Left renal pelvis (tissue), 4 donors: ENCODE measurements at places on chromosomes 3 and 15. TPM values are rescaled to one million over a fixed set of nuclear protein-coding genes. Genes with fewer than 3 reads are reported as not detected.

DNA sequence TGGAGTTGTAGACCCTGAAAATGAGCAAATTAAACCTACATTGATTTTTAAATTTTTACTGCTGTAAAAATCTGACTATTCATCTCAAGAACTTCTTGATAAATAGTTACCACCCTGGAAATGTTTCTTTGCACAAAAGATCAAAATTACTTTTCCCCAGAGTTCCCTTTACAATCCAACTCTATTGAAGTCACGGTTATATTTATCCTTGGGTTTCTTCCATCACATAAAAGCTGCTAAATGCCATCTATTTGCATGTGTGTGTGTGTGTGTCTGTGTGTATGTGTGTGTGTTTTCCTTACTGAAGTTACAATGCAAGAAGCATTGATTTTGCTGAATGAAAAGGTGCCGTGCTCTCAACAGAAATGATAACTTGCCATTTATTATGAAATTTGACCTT is 1273.0 kb downstream of the ROBO2 start:
- DNase-seq: no peak

DNA sequence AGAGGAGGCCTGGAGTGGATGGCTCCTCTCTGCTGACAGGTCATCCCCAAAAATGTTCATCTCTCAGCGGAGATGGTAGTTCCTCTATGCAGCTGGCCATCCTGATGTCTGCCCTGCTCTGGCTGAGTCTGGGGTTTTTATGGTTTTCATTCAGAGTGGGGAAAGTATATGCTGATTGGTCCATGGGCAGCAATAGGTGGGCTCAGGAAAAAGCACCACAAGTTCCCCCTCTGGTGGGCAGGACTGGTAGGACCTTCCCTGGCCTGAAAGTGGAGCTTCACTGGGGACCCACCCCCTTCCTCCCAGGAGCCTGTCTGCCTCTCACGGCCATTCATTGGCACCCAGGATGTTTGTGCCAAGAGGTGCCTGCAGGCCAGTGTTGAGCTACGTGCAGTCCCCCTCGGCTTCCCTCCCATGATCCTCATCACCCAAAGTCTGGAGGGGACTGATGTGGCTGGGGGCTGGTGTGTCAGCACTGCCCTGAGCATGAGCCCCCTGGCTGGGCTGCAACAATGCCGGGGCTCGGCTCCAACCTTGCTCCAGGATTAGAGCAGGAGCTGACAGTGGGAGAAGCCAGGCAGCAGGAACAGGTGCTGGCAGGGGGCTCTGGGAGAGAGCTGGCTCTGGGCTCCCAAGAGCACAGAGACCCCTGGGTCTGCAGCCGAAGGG is 13.1 kb upstream of the BLOC1S6 start:
- DNase-seq: no peak

GRCh38 chr15:80609512-80609946 is 85.6 kb upstream of the ABHD17C start:
- DNase-seq: no peak

DNA sequence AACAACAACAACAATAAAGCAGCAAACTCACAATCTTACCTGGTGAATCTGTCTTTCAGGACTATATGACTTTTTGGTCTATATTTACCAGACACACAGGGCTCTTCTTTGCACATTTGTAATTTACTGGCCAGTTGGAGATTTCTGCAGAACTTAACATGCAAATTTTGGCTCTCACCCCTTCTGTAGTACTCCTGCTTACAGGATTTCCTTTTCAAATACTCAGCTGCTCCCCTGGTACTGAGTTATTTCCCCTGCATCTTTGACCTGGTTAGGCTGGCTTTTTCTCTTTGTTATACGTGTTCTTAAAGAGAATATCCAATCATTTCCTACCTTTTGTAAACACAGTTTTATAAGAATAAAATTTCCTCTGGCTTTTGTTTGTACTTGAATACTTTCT is 228.0 kb downstream of the MBNL1 start:
- no peak for DNase-seq

DNA sequence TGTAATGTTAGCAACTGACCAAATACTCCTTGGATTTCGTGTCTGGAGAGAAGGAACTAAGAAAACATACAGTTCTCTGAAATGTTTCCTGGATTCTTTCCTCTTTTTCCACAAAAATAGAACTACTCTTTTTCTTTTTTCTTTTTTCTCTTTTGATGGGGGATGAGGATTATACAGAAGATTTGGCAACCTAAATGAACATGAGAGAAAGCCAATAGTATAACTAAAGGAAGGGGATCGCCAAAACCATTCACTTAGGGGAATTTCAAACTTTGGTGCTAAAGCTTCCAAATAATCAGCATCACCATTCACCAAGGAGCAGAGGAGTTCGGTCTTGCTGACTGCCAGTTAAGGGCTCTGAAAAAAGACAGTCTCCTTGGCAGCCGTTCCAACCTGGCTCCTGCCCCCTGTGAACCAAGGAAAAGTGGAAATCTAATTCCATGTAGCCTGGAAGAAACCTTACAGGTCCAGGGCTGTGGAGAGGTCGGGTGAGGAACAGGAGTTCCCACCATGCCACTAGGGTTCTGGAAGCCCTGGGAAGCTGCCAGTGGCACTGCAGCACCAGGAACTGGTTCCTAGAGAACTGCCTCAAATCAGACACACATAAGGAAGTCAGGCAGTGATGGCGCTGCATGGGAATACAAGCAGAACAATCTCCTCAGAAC is 176.9 kb downstream of the TNIK start:
- DNase-seq: no peak

DNA sequence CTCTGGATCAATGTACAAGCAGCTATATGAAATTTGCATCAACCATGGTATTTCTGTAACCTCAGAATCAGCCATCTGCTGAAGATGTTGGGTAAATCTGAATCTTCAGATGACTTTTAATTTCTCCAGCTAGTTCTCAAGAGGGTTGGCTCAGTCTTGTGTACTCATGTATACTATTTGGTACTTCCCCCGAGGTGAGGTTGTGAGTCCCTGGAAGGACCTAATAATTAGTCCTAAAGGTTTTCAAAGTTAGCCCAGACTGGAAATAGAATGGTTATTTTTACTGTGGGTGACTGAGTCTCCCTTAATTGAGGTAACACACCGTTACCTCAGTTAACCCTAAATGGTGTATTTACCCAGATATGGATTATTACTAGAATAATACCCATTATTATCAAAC is 104.3 kb upstream of the THSD4 start:
- DNase-seq: no peak

GRCh38 chr15:92394309-92395097 is 822 bp downstream of the ST8SIA2 start:
- no peak for DNase-seq

GRCh38 chr3:21013566-21013965 is 737.4 kb downstream of the ZNF385D start:
- DNase-seq: no peak

- peak; percentile 10 for DNase-seq
Measured at GRCh38 chr3:55066551-55067047, 138.7 kb upstream of the LRTM1 start.

DNA sequence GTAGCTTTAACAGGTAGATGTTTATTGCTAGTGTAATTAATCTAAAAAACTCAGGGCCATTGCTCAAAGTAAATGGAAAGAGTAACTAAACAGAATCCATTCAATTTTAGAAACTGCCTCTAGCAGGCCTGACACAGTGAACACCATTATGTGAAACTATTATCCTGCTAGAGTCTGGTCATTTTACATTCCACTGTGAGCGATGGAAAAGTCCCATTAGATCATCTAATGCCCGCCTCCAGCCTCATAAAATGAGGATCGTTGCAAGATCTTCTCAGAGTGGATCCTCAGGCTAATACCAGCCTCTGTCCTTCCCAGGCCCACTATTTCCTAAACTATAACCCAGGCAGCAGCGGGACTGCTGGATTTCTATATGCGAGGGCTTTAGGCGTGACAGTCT is 107.7 kb downstream of the WDR76 start:
- DNase-seq: no peak

DNA sequence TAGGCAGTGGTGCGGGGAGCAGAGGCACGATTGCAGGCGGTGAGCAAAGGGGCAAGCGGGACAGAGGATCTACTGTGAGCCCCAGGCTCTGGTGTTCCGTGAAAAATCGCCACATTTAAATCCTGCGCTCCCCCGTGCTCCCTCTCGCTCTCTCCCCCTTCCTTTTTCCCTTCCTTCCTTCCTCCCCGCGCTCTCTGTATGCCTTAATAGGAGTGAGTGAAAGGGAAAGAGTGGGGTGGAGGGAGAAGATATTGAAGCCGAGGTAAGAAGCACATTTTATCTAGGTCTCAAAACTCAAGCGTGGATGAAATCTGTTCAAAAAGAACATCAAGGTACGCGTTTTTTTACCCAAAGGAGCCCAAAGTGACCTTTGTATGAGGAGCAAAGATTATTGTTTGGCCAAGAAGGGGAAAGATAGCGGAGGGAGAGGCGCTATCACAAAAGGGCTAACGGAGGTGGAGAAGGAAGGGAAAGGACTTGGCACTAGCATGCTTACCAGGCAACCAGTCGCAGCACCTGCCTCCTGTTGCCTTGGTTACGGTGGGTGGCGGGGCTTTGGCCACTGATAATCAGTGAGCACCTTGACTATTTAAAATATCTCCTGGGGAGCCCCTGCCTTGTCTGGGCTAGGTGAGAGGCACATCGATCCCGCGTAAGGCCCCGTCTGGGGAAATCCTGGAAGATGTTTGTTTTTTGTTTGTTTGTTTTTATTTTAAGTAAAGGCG is 14.9 kb upstream of the AEN start:
- DNase-seq: no peak

GRCh38 chr15:58344213-58345070 is 87.3 kb upstream of the LIPC start:
- DNase-seq: no peak

DNA sequence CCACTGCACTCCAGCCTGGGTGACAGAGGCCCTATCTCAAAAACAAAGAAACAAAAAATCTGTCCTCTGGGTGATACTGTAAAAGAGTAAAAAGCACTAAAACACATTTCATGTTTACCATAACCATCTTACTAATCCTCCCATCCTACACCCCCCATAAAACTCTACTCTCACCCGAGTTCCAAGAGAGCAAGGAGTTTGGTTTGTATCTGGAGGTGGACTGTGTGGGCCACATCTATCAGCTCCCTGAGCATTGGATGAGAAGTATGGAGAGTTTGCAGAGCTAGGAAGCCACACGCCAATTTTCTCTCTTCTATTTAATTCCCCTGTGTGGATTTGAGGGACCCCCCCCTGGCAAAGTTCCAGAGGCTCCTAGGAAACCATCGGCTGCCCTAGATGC is 80.0 kb downstream of the ATP10A start:
- no peak for DNase-seq

ATP6V1A gene
- polyA plus RNA-seq: 36.2 TPM

DNA sequence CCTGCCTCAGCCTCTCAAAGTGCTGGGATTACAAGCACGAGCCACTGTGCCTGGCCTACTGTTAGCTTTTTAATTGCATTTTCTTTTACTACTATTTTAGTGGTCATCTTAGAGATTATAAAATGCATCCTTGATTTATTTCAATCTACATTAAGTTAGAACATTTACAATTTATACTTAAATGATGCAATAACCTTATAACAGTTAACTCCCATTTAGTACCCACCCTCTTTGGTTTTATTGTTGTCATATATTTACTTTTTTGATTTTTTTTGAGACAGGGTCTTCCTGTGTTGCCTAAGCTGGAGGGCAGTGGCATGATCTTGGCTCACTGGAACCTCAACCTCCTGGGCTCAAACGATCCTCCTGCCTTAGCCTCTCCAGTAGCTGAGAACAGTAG is 77.3 kb downstream of the PPCDC start:
- no peak for DNase-seq

- no peak for DNase-seq
Measured at GRCh38 chr3:12268049-12268735, 20.7 kb upstream of the PPARG start.

FXR1 gene
- 235 TPM for polyA plus RNA-seq

DNA sequence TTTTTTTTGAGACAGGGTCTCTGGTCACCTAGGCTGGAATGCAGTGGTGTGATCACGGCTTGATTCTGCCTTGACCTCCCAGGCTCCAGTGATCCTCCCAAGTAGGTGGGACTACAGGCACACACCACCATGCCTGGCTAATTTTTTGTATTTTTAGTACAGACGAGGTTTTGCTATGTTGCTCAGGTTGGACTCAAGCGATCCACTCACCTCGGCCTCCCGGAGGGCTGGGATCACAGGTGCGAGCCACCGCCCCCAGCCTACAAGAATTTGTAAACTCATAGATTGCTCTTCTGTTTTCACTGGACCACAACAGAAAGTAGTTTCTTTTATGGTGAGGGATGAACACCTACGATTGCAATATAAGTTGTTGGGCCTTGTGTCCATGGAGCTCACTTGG is 7.4 kb downstream of the IGF1R start:
- DNase-seq: no peak

DNA sequence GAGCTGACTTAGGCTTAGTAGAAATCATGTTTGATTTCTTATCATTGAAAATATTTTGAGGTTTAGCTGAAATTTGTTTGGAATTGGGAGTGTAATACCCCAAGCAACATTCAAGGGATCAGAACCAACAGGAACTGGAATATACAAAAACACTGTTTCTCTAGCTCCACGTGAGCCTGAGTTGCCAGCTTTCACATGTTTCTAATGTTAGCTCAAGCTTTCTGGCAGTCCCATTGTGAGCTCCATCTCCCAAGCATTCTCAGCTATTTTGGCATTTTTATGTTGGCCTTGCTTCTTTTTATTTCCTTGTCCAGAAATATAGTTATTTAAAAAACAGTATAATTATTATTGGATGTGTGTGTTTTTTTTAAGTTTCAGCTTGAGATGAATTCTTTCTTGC is 427.1 kb upstream of the DPH6 start:
- no peak for DNase-seq

LDHAL6B gene
- polyA plus RNA-seq: not detected

EFCAB12 gene
- 3.8 TPM for polyA plus RNA-seq
